ENCODE measurements at places on chromosomes 16 and 17. TPM values are rescaled to one million over a fixed set of nuclear protein-coding genes. Genes with fewer than 3 reads are reported as not detected.

IRF8 gene
- not detected for total RNA-seq

NPW gene
- not detected for total RNA-seq

SNAI3 gene
- total RNA-seq = 0.88 TPM

CSH2 gene
- not detected for total RNA-seq

ALOX12 gene
- total RNA-seq = not detected

PMFBP1 gene
- total RNA-seq = 1.1 TPM

PIPOX gene
- total RNA-seq = 4.7 TPM

GJC1 gene
- 71.0 TPM for total RNA-seq

KRT33B gene
- total RNA-seq = not detected

ARHGDIG gene
- total RNA-seq = 2.6 TPM

CCDC182 gene
- not detected for total RNA-seq

KRT40 gene
- not detected for total RNA-seq

C17orf113 gene
- 2.3 TPM for total RNA-seq

EPN3 gene
- total RNA-seq = 2.8 TPM

TP53TG3B gene
- total RNA-seq = not detected

CD300H gene
- not detected for total RNA-seq

NTN3 gene
- 4.4 TPM for total RNA-seq

SMYD4 gene
- total RNA-seq = 13.4 TPM

KRT16 gene
- not detected for total RNA-seq

CRYM gene
- total RNA-seq = not detected

ATP6V0A1 gene
- total RNA-seq = 112 TPM

ASPA gene
- not detected for total RNA-seq

CDH5 gene
- total RNA-seq = not detected

OTOP3 gene
- total RNA-seq = not detected

KRTAP4-6 gene
- total RNA-seq = not detected
